IMR-90 (cell line): ENCODE measurements at places on chromosomes 1 and 21. TPM values are rescaled to one million over a fixed set of nuclear protein-coding genes. Genes with fewer than 3 reads are reported as not detected.

Gene SPRR2E
- not detected in 2 replicates for total RNA-seq

- DNase-seq = no peak
Observed at GRCh38 chr1:211739671-211740411, 64.4 kb upstream of the NEK2 start.

- no peak for DNase-seq
Observed at GRCh38 chr1:212606395-212607205, 2.0 kb upstream of the ATF3 start.

DNA sequence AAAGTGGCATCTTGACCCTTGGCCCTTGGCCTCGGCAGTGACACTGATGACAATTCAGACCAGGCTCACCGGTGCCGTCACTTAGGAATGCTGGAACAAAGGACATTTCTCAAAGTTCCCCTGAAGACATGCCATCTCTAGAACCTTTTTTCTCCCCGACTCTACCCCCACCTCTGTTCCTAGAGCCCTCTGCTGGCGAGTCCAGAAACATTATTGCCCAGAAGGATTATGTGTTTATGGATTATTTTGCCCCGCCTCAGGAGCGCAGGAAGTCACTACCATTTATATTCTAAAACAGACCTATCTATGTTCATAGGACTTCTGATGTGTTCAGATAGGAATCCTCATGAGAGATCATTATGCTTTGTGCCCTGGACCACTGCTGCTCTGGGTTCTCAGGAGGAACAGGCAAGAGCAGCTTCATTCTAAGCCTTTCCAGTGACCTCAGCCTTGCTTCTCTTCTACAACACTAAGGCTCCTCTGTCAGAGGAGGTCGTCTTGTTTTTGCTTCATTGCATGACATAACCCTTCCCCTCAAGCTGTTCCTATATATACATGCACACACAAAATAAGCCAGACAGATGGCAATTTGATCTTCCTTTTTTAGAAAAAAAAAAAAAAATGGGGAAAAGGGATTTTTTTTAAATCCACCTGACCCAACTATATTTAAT, 12.4 kb upstream of the SHISA4 start:
- DNase-seq = peak; percentile 27

Gene TNFAIP8L2
- total RNA-seq = not detected in 2 replicates

Gene CSF3R
- not detected in 2 replicates for total RNA-seq

DNA sequence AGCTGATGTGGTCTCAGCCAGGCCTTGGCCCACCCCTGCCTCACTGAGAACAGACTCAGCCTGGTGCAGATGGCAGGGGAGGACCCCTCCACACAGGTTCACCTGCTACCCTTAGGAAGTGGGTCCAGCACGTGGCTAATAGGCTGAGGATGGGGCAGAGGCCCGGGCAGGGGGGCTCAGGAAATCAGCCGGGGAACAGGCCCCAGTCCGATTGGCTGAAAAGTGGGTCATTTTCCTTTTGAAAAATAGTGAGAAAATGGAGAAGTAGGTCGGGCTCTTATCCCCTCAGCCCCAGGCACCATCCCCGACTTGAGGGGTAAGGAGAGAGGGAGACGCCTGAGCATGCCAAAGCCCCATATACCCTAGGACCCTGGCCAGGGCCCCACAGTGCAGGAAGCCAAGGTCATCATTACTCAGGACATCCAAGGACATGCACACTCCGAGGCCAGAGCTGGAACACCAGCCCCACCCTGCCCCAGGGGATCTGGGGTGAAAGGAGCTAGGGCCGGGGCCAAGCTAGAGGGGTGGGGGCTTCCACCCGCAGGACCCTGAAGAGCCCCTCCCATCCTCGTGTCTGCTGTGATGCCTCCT, 11.0 kb downstream of the DLGAP3 start:
- DNase-seq = no peak

Gene VCAM1
- total RNA-seq = 19.7 and 21.1 TPM in 2 replicates
